Hepatocyte (in vitro differentiated cells): ENCODE measurements at places on chromosomes 6 and 20. TPM values are rescaled to one million over a fixed set of nuclear protein-coding genes. Genes with fewer than 3 reads are reported as not detected.

DNA sequence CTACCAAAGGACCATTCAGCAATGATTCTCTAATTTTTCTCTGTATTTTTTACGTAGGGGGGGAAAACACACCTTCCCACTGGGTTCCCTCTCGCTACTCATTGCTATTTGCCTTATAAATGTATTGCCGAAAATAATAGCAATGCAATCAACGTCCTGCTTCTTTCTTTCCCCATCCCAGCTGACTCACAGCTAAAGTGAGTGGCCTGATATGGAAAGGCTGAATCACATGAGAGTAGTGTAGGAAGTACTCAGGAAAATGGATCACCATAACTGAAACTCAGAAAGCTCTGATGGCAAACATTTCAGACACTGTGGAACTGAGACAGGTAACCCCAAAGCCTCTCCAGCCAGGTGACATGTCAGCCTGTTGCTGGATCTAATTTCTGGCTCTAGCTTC, 49.3 kb upstream of the SRPK1 start:
- H3K36me3 ChIP-seq: no peaks in the 10 kb centered on the region
- H3K4me1 ChIP-seq: peaks cover 17% of the 10 kb centered on the region
- no peak overlapping the region for H3K4me3 ChIP-seq
- H3K27me3 ChIP-seq: no peaks in the 10 kb centered on the region
- peak; percentile 35 for DNase-seq

OPN5 gene
- total RNA-seq: not detected in 2 replicates

DNA sequence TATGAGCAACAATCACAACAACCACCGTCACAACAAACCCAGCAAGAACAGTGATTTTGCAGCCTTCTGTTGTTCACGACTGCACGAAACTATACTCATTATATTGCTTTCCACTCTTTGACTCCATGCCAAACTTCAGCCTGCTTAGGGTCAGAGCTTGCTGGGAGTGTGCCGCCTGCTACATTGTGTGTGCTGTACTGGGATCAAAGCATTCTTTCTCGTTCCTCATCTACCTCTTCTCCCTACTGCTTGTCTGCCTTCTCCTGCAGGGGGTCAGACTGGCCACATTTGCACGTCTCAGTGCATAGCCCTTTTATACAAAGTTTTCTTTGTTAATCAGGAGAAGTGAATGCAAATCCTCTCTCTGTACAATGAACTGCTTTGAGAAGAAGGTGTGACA, 401.6 kb upstream of the CITED2 start:
- H3K36me3 ChIP-seq: no peaks in the 10 kb centered on the region
- no peak for DNase-seq
- H3K27me3 ChIP-seq: no peaks in the 10 kb centered on the region
- no peak overlapping the region for H3K4me3 ChIP-seq
- peaks cover 12% of the 10 kb centered on the region for H3K4me1 ChIP-seq
- H3K27ac ChIP-seq: no peak overlapping the region

- no peaks in the 10 kb centered on the region for H3K27me3 ChIP-seq
- H3K27ac ChIP-seq: peak overlapping the region; percentile 94
- H3K4me3 ChIP-seq: peak overlapping the region; percentile 81
- peak; percentile 92 for DNase-seq
Measured at GRCh38 chr6:157274471-157275226, 48.7 kb downstream of the TMEM242 start.

GRCh38 chr6:150336708-150337107, 32.1 kb upstream of the IYD start:
- H3K27ac ChIP-seq: no peak overlapping the region
- no peak overlapping the region for H3K4me3 ChIP-seq
- DNase-seq: no peak
- no peaks in the 10 kb centered on the region for H3K4me1 ChIP-seq

VWA7 gene
- total RNA-seq: 1.5 and 3.4 TPM in 2 replicates

- no peak overlapping the region for H3K4me3 ChIP-seq
- peaks cover 9% of the 10 kb centered on the region for H3K4me1 ChIP-seq
- no peaks in the 10 kb centered on the region for H3K36me3 ChIP-seq
- no peak overlapping the region for H3K27ac ChIP-seq
- DNase-seq: no peak
Measured at GRCh38 chr6:13412639-13413465, 74.5 kb downstream of the GFOD1 start.

DNA sequence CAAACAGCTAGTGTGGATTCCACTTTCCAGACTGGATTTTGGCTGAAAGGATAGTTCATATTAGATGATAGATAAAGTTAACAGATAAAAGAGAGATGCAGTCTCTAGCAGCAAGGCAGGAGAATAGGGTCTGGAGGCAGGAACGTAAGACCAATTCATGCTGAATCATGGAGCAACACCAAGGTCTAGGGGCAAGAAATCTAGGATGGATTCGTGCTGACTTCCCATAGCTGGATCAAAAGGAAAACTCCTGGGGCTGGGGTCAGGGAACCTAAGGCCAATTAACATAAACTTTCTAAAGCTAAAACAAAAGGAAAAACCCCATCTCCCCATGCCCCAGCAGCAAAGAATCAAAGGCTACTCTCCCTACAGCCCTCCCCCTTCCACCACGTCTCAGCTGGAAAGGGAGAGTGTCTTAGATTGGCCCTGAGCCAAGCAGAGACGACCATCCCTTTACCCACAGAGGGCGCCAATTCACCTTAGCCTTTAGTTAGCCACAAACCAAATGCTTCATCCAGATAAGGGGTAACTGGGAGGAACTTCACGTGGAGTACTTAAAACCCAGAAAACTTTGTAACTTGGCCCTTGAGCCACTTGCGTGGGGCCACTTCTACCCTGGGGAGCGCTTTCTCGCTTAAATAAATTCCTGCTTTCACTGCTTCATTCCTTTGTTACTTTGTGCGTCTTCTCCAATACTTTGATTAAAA, 7.6 kb downstream of the TREM1 start:
- DNase-seq: peak; percentile 89
- H3K4me1 ChIP-seq: no peaks in the 10 kb centered on the region
- no peaks in the 10 kb centered on the region for H3K36me3 ChIP-seq
- H3K4me3 ChIP-seq: no peak overlapping the region
- H3K27me3 ChIP-seq: peaks cover 17% of the 10 kb centered on the region
- H3K27ac ChIP-seq: no peak overlapping the region

LTA gene
- not detected in 2 replicates for total RNA-seq
